ENCODE measurements at places on chromosomes 11 and 22.
A peak's percentile ranks its signal among the peaks of the same experiment; 100 is the strongest.

- DNase-seq, result no peak
Observed at GRCh38 chr11:120304526-120304925, 20.6 kb upstream of the TLCD5 start.

DNA sequence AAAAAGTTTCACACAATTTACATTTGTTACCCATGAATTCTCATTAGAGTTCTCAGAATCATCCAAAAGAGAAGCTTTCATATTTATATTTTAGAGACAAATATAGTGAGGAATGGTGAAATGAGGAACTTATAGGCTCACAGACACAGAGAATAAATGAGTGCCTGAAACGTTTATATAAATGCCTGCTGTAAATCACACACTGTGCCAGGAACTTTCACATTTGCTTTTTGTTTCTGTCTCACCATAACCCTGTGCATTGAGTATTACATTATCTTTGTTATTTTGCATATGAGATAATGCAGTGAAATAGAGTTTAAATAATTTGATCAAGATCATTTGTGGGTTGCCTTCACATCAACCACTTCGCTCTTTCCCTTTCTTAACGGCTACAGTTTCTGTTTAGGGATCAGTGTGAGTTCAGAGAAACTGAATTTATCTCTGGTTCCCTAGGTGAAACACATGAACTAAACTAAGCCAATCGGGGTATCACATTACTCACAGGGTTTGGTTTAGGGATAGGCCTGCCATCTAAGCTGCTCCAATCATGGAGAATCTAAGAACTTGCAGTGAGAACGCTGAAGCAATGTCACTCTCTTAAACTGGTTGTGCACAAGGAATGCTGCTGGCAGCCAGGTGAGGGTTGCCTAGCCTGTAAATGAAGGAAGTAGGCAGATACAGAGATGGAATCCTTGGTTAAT, 1339.2 kb upstream of the TENM4 start:
- DNase-seq, result no peak

- no peak for DNase-seq
Observed at GRCh38 chr11:127709960-127710359, 709.4 kb upstream of the KIRREL3 start.

DNA sequence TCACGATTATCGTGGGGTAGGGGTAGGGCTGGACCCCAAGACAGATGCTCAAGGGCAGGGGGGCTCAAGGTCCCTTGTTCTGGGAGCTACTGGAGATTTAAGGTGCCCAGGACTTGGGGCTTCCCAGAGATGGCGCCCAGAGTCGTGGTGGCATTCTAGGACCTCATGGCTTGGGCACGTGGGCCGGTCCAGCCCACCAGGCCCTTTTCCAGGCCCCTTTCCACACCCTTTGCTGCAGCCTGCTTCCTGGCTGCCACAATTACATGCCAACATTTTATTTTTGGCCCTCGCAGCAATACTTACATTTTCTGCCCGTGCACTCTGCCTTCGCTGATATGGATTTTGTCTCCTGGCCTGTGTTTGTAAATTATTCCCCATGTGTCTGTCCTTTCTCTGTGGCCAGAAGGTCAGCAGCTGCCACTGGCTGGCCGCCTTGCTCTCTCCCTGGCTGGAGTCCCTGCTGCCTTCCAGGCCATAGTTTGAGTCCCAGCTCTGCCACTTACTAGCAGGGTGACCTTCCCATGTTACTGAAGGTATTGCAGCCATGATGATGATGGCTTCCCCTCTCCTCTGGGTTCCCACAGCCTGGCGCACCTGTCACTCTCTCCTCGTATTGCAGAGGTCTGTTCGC, 11.2 kb downstream of the MB start:
- no peak for DNase-seq

- peak; percentile 95 for DNase-seq
Observed at GRCh38 chr22:20319745-20320658, at the start of gene DGCR6L. Gene DGCR6L, minus strand, starts transcription at chr22:20320060. Its CDS starts 72 bp downstream, at chr22:20319988.

GRCh38 chr11:130190371-130190881, 30.8 kb downstream of the ST14 start:
- no peak for DNase-seq

- DNase-seq, result peak; percentile 63
Observed at GRCh38 chr11:63813035-63813562, at the start of gene SPINDOC. Gene SPINDOC, plus strand, starts transcription at chr11:63813456. Its CDS starts 231 bp downstream, at chr11:63813687.

DNA sequence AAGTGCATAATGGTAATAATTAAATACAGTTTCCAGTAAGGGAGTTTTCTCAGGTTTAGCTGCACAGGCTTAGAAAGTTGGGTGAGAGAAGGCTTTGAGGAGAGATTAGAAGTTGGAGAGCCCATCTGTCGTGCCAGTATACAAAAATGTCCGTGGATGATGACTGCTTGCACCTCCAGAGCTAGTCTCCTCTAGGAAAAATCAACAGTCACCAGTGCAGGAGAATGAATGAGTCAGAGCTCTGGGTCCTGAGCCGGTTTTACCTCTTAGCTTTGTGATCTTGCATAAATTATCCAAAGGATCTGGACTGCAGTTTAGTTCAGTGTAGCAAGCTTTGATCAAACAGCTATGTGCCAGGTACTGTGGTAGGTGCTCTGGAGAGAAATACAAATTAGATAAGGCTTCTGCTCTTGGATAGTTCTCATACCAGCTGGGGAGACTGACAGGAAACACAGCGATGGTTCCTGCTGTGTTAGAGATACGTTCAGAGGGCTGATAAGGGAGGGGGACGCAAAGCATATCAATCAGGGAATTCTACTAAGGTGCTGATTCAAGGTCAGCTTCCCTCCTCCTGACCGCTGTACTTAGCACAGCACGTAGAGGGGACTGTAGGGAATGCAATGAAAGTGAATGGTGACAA, 125.9 kb downstream of the TEAD1 start:
- no peak for DNase-seq

- DNase-seq, result no peak
Observed at GRCh38 chr11:115477410-115477809, 26.8 kb downstream of the CADM1 start.
